ENCODE measurements at places on chromosomes 13 and 19. TPM values are rescaled to one million over a fixed set of nuclear protein-coding genes. Genes with fewer than 3 reads are reported as not detected.

GRCh38 chr13:36074659-36075058 lies 56.5 kb downstream of the DCLK1 start:
- ATAC-seq = no peak

DNA sequence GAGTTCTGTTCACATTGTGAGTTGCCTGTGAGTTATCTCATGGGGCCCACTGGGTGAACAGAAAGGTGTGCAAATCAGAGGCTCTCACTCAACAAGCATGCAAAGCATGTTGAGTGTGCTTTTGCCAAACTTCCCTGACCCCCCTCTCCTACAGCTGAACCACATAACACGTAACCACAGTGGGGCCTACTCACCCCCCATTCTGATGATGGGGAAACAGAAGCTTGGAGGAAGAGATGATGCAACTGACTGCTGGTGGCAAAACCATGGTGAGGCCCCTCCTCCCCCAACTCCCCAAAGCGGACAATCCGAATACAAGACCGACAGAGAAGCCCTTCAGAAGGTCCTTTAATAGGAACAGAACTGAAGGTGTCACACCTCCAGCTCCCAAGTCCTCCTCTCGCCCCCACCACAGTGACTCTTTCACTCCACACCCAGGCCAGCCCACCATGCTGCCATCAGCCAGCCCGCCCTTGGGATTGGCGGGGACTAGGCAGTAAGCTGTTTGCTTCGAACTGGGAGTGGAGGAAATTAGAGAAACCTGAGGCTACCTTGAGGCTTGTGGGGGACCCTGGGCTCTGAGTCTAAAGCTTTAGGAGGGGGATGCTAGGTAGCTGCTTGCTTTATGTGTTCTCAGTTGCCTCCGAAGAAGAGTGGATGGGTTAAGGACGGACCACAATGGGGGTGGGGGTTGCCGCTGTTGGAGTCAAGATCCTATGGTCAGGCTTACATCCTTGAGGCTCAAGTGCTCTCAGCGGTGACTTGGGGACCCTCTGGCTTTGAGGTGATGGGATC lies 3.8 kb downstream of the ZNF784 start:
- no peak for ATAC-seq

GRCh38 chr13:93309886-93310523 lies 83.4 kb downstream of the GPC6 start:
- no peak for ATAC-seq

- ATAC-seq = no peak
Measured at GRCh38 chr19:19541616-19542015, 3.6 kb downstream of the CILP2 start.

GRCh38 chr19:35861640-35862160 lies 5.0 kb downstream of the KIRREL2 start:
- no peak for ATAC-seq

DNA sequence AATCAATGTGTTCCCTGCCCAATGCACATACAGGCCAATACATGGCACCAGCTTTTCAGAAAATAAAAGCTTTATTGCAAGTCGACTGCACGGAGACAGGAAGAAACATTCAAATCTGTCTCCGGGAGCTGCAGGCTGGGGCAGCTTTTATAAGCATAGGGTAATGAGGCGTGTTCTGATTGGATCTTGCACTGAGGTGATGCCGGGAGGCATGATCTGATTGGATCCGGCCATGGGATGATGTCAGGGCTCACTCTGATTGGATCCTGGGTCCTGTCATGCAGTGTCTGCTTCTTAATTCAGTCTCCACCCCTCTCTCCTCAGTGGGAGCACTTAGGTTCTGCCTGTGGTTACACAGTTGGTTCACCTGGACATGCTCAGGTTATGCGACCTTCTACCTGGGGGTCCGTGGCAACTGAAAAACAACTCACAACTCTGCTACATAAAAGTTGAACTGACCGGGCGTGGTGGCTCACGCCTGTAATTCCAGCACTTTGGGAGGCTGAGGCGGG lies 11.8 kb upstream of the FBN3 start:
- ATAC-seq = peak; percentile 92

- no peak for ATAC-seq
Measured at GRCh38 chr13:112828756-112829155, 138.9 kb downstream of the ATP11A start.

DNA sequence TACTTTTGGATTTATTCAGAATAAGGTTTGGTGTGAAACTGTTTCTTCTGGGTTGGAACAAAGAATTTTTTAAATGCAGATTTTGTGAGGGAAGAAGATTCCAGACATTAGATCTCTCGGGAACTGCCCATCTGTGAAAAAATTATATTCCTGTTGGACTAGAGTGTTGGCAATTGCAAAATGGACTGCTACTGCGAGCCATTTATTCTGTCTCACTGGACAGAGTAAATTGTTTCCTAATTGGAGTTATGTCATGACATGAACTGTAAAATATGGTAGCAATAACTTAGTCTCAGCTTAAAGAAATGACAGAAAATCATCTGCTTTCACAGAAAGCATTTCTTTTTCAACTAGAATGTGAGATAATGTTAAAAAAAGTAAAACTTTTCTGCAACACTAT lies 86.0 kb upstream of the MYCBP2 start:
- no peak for ATAC-seq

DNA sequence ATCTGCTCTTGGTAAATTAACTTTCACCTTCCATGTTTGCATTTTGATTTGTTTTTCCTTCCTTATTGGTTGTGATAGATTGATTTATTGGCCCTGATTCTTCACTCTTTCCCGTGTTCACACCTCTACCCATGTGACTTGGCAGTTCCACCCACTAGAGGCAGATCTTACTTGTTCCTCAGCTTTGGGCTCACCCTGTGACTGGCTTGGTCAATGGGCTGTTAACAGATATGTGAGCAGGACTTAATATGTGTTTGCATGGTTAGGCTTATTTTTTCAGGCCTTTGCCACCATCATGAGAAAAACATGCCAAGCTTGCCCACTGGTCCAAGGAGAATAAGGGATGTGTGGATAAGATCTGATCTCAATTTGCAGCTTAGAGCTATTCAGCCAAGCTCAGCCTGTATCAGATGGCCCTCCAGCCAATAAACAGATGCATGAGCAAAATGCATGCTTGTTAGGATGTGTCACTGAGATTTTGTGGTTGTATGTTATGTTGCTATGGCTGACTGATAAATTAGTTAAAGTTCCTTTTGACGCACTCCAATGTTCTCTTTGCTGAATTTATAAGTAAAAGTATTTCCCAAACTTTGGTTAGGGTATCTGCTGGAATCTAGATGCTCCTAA lies 48.0 kb downstream of the RGCC start:
- ATAC-seq = no peak

- no peak for ATAC-seq
Measured at GRCh38 chr19:6068711-6069110, 41.6 kb downstream of the RFX2 start.

GRCh38 chr19:47564081-47564480 lies 8.9 kb downstream of the ZNF541 start:
- no peak for ATAC-seq

- ATAC-seq = no peak
Measured at GRCh38 chr19:28475525-28475924, 737.4 kb downstream of the UQCRFS1 start.

DNA sequence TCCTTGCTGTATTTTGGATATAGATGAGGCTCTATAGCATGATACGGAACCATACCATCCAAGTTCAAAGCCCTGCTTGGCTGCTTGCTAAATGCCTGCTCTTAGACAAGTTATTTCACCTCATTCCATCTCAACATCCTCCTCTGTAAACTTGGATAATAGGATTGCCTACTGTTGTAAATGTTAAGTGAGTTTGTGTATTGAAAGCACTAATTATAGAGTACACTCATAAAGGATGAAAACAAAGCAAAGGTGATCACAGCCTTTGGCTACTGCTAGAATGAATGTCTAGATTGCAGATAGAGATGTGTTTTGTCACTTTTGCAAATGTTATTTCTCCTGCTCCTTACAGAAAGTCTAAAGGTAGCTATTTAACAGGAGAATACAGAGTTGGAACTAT lies 34.3 kb upstream of the STARD13 start:
- ATAC-seq = no peak

GRCh38 chr19:56189785-56190184 lies 7.8 kb downstream of the ZSCAN5B start:
- no peak for ATAC-seq

Gene CHST8
- not detected for total RNA-seq

Gene FXYD7
- 1.4 TPM for total RNA-seq

Gene OR4F17
- not detected for total RNA-seq

Gene FOSB
- total RNA-seq = 20.7 TPM

Gene POLRMT
- 46.1 TPM for total RNA-seq

Gene KLHL1
- total RNA-seq = not detected

Gene RFPL4AL1
- total RNA-seq = not detected

All from activated T-helper 17 cell treated with anti-CD3 and anti-CD28 coated beads, Interleukin-2, amount 50 U/mL, for 72 hours (primary cell).